Psoas muscle (tissue), 8 donors: ENCODE measurements at places on chromosomes 3 and 15. TPM values are rescaled to one million over a fixed set of nuclear protein-coding genes. Genes with fewer than 3 reads are reported as not detected.

DNA sequence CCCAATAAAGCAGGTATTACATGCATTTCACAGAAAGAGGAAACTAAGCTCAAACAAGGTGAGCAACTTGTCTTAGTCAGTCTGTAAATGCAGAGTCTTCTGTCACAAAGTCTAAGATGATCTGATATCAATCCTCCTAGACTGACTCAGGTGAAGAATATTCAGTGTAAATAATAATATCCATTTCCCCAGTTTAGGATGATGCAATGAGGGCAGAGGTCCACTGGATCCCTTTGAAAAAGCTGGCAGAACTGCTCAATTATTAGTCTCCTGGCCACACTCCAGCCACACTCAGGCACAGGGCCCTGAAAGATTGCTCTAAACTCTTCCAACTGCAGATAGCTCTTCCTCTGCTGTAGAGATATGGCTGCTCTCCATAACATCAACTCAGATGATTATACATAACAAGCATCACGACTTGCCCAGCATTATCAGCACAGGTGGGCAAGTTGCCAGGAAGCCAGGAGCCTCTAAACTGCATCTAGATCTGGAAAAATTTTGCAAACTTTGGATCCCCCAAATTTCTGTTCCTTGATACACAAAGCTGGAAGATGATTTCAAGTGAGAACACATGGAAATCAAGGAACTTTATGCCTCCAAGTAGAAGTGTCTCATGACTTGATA, 129.8 kb upstream of the CPNE4 start:
- H3K4me3 ChIP-seq, result no peak overlapping the region
- no peak for DNase-seq
- no peaks in the 10 kb centered on the region for H3K36me3 ChIP-seq
- H3K27ac ChIP-seq, result no peak overlapping the region
- no peaks in the 10 kb centered on the region for H3K4me1 ChIP-seq

GRCh38 chr3:14949126-14949525, 1.7 kb downstream of the NR2C2 start:
- peaks cover 34% of the 10 kb centered on the region for H3K4me1 ChIP-seq
- peak overlapping the region; percentile 81 for H3K4me3 ChIP-seq
- DNase-seq, result no peak
- H3K27ac ChIP-seq, result peak overlapping the region; percentile 95

- DNase-seq, result no peak
- H3K27ac ChIP-seq, result no peak overlapping the region
- no peak overlapping the region for H3K4me3 ChIP-seq
- no peaks in the 10 kb centered on the region for H3K36me3 ChIP-seq
- H3K27me3 ChIP-seq, result no peaks in the 10 kb centered on the region
Observed at GRCh38 chr3:114155370-114155821, 23.5 kb downstream of the DRD3 start.

DNA sequence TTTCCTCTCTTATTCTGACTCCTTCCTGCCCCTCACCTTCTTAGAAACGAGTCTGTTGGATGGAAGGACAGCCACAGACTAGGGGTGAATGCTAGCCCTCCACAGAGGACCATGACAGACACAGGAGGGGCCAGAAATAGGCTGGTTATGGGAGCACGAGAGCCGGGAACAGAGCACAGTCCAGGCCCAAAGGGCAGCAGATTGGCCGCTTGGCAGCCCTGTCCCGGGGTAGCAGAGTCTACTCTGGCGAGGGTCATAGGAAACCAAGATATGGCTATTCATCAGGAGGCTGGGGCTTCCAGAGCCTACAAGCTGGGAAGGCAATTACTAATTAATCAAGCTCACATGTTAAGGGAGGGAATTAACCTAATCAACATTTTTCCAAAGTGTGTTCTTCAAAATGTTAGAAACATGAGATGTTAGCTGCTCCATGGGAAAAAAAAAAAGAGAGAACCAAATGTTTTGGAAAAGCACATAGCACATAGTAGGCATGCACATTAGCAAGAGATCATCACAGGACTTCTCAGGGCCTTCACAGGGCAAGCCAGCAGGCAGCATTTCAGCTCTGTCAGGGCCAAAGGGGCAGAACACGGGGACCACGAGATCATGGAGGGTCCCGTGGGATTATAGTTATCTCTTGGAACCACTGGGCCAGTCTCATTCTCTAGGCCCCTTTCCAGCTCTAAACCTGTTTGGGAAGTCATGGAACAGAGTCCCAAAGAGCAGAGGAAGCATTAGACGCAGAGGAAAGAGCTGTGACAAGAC, 13.3 kb downstream of the SEMA3G start:
- no peaks in the 10 kb centered on the region for H3K27me3 ChIP-seq
- H3K27ac ChIP-seq, result peak overlapping the region; percentile 16
- DNase-seq, result no peak

DNA sequence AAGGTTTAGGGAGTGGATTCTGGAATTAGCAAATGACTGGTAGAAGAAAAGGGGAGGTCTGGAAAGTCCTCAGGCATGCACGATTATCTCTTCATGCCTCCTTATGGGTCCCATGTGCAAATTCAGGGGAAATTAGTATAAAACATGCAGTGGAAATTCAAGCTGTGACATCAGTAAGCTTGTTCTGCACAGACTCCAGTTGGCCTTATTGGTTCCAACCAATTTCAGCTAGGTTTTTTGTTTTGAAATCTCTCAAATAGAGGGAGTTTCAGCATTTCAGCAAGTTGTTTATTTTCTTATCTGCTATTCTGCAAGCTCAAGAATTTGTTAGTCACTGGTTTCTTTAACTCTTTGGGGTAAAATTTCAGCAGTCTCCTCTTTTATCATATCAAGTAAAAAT, 774 bp upstream of the TMCO5A start:
- H3K4me3 ChIP-seq, result no peak overlapping the region
- no peaks in the 10 kb centered on the region for H3K27me3 ChIP-seq
- no peak for DNase-seq

GRCh38 chr3:162390891-162391290, 894.3 kb downstream of the OTOL1 start:
- H3K36me3 ChIP-seq, result no peaks in the 10 kb centered on the region
- H3K4me3 ChIP-seq, result no peak overlapping the region
- H3K4me1 ChIP-seq, result no peaks in the 10 kb centered on the region
- no peak overlapping the region for H3K27ac ChIP-seq
- no peaks in the 10 kb centered on the region for H3K27me3 ChIP-seq

- H3K36me3 ChIP-seq, result no peaks in the 10 kb centered on the region
- peaks cover 4% of the 10 kb centered on the region for H3K4me1 ChIP-seq
- H3K4me3 ChIP-seq, result no peak overlapping the region
- no peaks in the 10 kb centered on the region for H3K27me3 ChIP-seq
- peak; percentile 73 for DNase-seq
- no peak overlapping the region for H3K27ac ChIP-seq
Observed at GRCh38 chr3:124559846-124560574, 170.2 kb upstream of the UMPS start.

DNA sequence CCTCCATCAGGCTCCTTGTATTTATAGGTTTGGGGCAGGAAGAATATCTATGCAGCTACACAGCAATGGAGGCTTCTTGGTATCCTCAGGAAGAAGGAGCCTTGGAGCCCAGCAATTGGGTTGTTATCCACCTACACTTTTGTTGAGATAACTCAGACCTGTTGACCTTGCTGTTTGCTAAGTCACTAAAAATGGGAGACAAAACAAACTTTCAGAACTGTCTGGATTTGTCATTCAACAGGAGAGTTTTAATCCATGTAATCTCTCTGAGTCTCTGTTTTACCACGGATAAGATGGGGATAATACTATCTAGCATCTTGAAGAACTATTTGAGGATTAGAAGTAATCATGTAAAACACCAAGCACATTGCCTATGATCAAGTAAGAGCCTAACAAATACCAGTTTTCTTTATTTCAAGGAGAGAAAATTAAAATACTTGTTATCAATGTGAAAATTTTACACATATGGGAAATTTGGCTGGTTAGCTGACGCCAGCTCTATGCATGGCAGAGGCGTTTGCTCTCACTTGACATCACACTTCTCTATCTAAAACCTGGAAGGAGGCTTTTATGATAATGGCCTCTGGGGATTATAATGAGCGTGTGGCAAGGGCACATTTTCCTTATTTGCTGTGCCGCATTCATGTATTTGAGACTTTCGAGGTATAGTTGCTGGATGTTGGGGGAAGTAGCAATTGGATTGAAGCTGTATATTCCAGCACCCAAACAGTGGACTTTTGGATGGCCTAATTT, 215.6 kb downstream of the PDCD6IP start:
- H3K27ac ChIP-seq, result no peak overlapping the region
- H3K27me3 ChIP-seq, result no peaks in the 10 kb centered on the region
- H3K4me1 ChIP-seq, result no peaks in the 10 kb centered on the region
- no peak for DNase-seq

- no peak for DNase-seq
- peak overlapping the region; percentile 69 for H3K27ac ChIP-seq
- H3K4me3 ChIP-seq, result no peak overlapping the region
- no peaks in the 10 kb centered on the region for H3K27me3 ChIP-seq
Observed at GRCh38 chr3:63959146-63959545, 47.0 kb upstream of the SCAANT1 start.

- H3K4me3 ChIP-seq, result no peak overlapping the region
- H3K4me1 ChIP-seq, result peaks cover 7% of the 10 kb centered on the region
- no peak overlapping the region for H3K27ac ChIP-seq
- H3K36me3 ChIP-seq, result no peaks in the 10 kb centered on the region
- no peak for DNase-seq
- no peaks in the 10 kb centered on the region for H3K27me3 ChIP-seq
Observed at GRCh38 chr3:193879099-193879863, 256.7 kb upstream of the HES1 start.

GRCh38 chr15:22780267-22780666, 6.2 kb upstream of the NIPA1 start:
- DNase-seq, result no peak
- H3K4me1 ChIP-seq, result no peaks in the 10 kb centered on the region
- no peaks in the 10 kb centered on the region for H3K36me3 ChIP-seq
- H3K27me3 ChIP-seq, result no peaks in the 10 kb centered on the region
- no peak overlapping the region for H3K4me3 ChIP-seq

GRCh38 chr3:73115806-73116205, 54.3 kb downstream of the EBLN2 start:
- H3K36me3 ChIP-seq, result no peaks in the 10 kb centered on the region
- no peak overlapping the region for H3K27ac ChIP-seq
- H3K4me3 ChIP-seq, result no peak overlapping the region
- no peaks in the 10 kb centered on the region for H3K4me1 ChIP-seq
- DNase-seq, result peak; percentile 30

DNA sequence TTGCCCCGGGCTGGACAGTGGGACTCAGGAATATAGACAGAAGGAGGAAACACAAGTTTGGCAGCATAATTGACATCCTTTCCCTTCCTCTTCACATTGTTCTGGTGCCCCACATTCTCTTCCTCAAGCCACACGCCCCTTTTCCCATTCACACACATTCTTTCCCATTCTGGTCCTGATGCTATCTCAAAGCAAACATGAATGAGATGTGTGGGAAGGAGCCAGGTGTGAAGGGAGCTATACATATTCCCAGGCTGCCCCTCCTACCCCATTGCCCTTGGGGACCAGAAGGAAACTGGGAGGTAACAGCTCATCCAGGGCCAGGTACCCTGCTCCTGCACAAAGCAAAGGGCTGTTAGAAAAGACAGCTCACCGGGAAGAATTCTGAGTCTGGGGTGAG, 23.4 kb upstream of the CLK3 start:
- no peaks in the 10 kb centered on the region for H3K27me3 ChIP-seq
- DNase-seq, result no peak
- no peak overlapping the region for H3K27ac ChIP-seq

- no peak for DNase-seq
- no peak overlapping the region for H3K4me3 ChIP-seq
- no peaks in the 10 kb centered on the region for H3K36me3 ChIP-seq
- no peaks in the 10 kb centered on the region for H3K27me3 ChIP-seq
Observed at GRCh38 chr3:24981924-24982323, 446.1 kb upstream of the RARB start.

The PAK6 gene
- 0.44 TPM for total RNA-seq

The GOLGA8M gene
- total RNA-seq, result 0.79 TPM

The GPR149 gene
- total RNA-seq, result not detected

The NEK10 gene
- 16.6 TPM for total RNA-seq

The LIPH gene
- not detected for total RNA-seq
